ENCODE measurements at places on chromosomes 6 and 20.

GRCh38 chr6:143449714-143450452 lies 612 bp downstream of the ADAT2 start:
- DNase-seq, result no peak

DNA sequence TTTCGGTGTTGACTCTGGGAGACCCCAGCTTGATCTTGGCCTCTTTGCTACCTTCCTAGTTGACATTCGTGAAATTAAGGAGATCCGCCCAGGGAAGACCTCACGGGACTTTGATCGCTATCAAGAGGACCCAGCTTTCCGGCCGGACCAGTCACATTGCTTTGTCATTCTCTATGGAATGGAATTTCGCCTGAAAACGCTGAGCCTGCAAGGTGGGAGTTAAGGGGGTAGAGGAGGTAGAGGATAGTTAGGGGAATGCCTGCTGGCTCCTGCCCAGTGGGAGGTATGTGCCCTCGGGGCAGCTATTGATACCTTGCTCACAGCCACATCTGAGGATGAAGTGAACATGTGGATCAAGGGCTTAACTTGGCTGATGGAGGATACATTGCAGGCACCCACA lies 22.2 kb downstream of the PLCG1 start:
- no peak for DNase-seq

GRCh38 chr6:134168590-134169208 lies 116.3 kb upstream of the SLC2A12 start:
- no peak for DNase-seq

GRCh38 chr6:79525272-79526100 lies 11.7 kb downstream of the LCA5 start:
- DNase-seq, result no peak

DNA sequence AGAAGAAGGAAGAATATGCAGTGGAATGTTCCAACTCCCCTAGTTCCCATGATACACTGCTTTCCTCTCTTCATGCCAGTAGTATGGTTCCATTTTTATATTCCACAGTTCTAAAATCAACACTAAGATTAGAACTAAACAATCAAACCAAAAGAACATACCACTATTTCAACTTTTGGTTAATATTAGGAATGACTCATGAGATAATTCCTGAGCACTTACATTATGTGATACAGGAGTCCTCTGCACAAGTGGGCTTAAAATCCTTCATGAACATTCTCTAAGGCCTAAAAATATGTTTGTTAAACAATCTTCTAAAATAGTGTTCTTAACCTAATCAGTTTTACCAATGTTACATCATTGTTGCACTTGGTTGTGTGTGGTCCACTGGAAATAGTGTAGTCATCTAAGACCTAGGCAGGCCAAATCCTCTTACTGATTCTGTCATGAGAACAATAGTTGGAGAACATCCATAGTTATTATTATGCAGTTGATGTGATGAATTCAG lies 30.3 kb upstream of the RCAN2 start:
- no peak for DNase-seq

GRCh38 chr6:83594941-83595340 lies 82.6 kb downstream of the PRSS35 start:
- no peak for DNase-seq

- DNase-seq, result peak; percentile 68
Measured at GRCh38 chr6:25652007-25652515, at the start of gene SCGN. Gene SCGN, plus strand, starts transcription at chr6:25652215. Its CDS starts 189 bp downstream, at chr6:25652404.

GRCh38 chr6:25963426-25964123 lies 973 bp downstream of the TRIM38 start:
- no peak for DNase-seq

DNA sequence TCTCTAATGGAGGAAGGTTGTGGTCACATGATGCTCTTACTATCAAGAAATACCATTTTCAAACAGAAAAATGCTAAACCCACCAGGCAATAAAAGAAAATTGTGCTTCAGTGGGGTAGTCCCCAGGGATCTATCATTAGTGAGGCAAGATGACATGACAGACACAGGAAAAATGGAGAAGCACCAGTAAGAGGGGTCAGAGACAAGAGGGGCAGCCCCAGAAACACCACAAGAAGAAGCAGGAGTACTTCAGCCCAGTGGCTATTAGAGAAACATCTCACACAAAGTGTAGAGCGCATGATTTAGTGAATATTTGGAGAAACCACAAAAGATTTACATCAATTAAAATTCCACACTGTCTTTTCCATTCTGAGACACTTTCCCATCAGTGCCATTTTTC lies 10.2 kb upstream of the TMEM200A start:
- DNase-seq, result no peak

DNA sequence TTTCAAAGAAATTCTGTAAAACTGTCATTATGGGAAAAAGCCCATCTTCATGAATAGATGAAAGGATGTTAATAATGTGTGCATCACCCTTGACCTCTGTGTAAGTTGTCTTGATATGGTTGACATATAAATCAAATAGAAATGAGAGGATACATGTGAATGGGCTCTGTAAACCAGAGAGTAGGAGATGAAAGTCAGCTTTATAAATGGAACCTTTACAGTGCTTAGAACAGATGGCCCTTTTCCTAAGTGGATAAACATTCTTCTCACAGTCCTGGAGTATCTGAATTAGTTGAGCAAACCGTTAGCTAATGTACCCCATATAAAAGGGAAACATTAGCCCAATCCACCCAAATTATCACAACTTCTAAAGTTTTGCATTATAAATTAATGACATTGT lies 57.5 kb downstream of the MYLK4 start:
- no peak for DNase-seq

Data from COR-L47 (cell line).